ENCODE measurements at places on chromosomes 5 and 9. TPM values are rescaled to one million over a fixed set of nuclear protein-coding genes. Genes with fewer than 3 reads are reported as not detected.

GRCh38 chr5:169650701-169651331, 13.7 kb downstream of the DOCK2 start:
- peak; percentile 65 for DNase-seq

DNA sequence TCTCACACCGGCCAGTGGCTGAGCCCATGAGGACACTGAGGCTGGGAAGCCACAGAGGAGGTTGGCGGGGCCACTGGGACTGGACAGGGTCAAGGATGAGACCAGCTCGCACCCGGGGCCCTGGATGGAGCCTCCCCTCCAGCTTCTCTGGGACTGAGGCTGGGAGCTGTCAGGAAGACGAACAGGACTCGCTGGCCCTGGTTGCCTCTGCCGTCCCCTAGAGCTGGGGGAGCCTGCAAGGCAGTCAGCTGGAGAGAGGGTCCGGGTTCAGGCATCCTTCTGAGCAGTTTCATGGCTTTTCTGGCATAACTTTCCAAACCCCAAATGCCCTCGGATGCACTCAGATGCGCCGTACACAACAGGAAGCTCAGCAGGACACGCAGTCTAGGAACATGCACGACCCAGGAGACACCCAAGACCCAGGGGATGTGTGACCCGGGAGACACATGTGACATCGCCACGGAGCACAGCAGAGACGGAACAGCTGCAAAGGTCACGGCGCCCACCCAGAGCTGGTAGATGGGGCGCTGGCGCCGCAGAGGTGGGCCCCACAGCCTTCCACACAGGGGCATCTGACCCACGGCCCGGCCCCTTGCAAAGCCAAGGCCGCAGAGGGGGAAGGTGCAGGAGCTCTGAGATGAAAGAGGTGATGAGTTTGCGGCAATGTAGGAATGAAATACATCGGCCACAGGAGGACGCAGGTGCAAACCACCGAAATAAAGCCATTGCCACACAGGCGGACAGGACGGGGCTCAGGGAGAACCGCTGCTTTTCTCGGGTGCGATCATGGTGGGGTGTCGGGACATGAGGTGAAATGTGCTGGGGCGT, 17.1 kb downstream of the TPPP start:
- no peak for DNase-seq

- DNase-seq: no peak
Observed at GRCh38 chr9:136203408-136204144, 1.4 kb downstream of the LHX3 start.

DNA sequence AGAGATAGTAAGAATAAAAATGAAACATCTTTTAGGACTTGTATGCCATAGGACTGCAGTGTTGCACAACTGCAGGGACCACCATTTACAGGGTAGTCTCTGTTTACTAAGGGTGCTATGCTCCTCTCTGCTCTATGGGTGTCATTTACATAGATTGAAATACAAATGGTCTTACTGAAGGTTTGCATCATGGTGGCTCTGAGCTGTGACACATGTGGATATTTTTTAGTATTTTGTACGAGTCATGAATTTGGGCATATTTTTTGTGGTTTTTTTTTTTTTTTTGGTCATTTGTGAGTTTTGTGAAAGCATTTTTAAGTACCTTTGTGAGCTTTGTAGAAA, 47.4 kb downstream of the CSNK1G3 start:
- DNase-seq: no peak

- DNase-seq: no peak
Observed at GRCh38 chr5:43312076-43312661, 1.0 kb downstream of the HMGCS1 start.

GRCh38 chr5:79236362-79236969, 535 bp downstream of the JMY start:
- DNase-seq: no peak

GRCh38 chr5:69492923-69493395, 369 bp downstream of the OCLN start:
- peak; percentile 30 for DNase-seq

GRCh38 chr9:83957248-83957513, 22.8 kb downstream of the HNRNPK start:
- no peak for DNase-seq

- DNase-seq: peak; percentile 29
Observed at GRCh38 chr5:31487506-31487905, 44.4 kb downstream of the DROSHA start.

The CACNA1B gene
- 0.11 TPM for total RNA-seq

GRCh38 chr9:91896097-91896496, 53.9 kb downstream of the ROR2 start:
- no peak for DNase-seq

- no peak for DNase-seq
Observed at GRCh38 chr5:52262844-52263243, 524.9 kb upstream of the ITGA1 start.

The TMEM8B gene
- 2.9 TPM for total RNA-seq

DNA sequence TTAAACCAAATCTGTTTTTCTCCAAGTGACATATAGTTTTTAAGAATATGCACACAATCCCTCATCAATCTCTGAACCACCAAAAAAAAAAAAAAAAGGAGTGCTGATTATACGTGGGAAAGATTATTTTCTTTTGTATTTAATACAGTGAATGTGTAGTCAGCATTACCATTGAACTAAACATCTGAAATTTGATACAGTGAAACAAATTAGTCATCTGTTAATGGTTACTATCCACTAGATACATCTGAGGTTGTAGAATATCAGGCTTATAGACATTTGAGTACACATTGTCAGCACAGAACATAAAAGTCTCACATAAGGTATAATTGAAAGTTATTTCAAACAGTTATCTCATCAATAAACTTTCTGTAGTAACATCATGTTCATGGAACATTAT, 87.0 kb downstream of the SLF1 start:
- no peak for DNase-seq

GRCh38 chr9:110555551-110556331, 23.8 kb downstream of the SVEP1 start:
- DNase-seq: peak; percentile 96

DNA sequence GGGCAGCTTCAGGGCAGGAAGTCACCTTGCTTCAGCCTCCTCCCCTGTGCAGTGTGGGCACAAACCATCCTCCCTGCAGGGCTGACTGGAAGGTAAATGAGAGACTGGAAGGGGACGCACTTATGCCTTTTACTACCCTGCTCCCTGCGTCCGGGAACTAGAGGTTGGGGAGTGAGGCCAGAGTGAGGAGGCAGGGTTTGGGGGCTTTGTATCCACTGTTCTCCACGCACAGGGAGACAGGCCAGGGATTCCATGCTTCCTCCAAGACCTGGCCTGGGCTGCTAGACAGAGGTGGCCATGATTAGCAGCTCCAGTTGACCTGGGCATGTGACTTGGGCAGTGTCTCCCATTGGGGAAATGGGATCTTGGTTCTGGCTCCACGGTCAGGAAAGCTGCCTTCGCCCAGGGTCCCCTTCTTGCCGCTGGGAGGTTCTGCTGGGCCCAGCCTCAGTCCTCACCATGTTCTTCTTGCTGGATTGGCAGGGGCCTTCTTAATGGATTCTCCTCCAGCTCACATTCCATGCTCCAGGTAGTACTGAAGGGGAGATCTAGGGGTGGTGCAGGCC, 37.0 kb upstream of the PSD2 start:
- no peak for DNase-seq

DNA sequence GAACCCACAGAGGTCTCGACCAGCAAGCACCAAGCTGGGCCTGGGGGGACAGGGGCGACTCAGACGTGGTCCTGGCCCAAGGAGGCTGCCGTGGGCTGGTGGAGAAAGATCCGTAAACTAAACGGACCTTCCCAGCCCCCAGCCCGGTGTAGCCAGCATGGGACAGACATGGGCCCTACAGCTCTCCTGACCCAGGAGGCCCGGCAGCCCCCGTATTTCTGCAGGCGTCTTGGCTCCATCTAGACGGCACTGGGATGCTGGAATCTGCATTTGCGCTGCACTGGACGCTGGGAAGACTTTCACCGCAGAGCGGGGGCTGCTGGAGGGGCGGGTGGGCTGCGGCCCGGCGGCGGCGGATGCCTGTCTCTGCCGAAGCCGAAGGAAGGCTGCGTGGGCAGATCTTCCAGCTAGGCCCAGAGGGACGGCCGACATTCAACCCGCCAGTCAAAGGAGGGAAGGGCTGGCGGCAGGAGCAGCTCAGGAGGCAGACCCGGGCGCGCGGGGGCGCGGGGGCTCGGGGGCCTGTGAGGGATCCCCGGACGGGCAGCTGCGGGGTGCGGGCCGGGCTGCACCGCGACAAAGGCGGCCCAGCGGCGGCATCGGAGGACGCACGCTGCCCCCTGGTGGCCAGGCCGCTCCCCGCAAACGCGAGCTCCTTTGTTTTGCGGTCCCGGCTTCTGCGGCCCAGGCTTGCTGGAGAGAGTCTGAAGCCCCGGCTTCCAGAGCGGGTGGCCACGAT, 266.2 kb downstream of the NSG2 start:
- DNase-seq: peak; percentile 29

DNA sequence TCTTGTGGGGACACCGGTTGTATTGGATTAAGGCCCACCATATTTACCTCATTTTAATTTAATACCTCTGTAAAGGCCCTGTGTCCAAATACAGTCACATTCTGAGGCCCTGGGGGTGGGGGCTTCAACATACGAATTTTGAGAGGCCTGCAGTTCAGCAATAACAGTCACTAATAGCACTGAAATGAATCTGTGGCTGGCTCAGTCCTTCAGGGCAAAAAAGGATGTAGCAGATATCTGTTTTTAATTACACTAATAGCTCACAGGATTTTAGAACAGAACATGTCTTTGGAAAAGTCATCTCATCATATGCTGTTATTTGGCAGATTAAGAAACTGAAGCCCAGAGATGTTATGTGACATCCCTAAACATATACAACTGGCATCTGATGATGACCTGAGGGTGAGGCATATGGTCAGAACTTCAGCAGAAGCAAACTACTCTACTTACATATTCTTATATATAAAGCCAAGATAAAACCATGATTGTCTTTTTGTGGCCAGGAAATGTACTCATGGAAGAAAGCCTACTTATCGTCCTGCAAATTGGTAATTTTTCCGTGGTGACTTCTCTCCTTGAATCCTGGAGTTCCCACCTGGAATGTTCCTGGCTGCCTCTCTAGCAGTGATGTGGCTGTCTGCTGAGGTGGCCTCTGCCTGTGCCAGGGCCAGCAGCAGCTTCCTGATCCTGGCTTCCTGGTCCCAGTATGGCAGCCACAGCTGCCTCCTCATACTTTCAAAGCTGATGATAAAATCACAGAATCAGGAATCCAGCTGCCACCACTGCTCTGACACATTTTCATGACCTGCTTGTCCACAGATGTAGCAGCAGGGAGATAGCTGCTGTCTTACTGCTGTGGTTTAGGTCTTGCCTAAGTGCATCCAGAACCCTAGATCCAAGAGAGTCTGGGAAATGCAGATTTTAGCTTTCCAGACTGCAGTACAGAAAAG, 72.1 kb upstream of the ANKRD55 start:
- no peak for DNase-seq

The TRIM14 gene
- 7.1 TPM for total RNA-seq

The PCDHB5 gene
- 0.28 TPM for total RNA-seq

GRCh38 chr5:177368869-177369644, 11.3 kb downstream of the RGS14 start:
- peak; percentile 21 for DNase-seq

GRCh38 chr5:66739951-66740350, 143.8 kb downstream of the MAST4 start:
- DNase-seq: no peak

- no peak for DNase-seq
Observed at GRCh38 chr5:156475182-156476157, 148.5 kb downstream of the SGCD start.

DNA sequence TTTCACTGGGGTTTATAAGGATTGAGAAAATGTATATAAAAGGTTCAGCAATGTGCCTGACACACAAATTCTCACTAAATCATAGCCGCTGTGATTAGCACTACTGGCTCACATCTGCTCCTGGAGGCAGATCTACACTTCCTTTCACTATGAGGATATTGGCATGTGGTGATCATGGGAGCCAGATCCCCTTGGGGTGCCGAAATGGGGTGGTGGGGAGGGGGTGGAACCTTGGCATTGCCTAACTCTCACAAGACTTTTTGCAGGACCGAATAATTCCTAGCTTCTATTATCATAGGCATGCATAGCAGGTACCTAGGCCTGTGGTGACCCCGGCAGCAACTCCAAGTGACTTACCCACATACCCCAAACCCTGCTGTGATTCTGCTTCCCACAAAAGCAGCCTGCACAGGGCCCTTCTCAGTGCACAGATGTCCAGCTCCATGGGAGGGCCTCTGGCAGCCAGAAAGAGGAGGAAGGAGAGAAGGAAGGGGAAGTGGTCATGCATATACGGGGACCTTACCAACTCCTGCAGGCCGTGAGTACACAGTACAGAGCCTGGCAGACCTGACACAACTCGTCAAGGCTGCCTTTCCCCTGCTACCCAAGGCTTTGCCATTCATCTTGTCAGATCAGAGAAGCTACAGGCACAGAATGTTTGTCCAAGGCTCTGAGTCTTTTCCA, 61.3 kb upstream of the IQGAP2 start:
- no peak for DNase-seq

Data from endothelial cell of umbilical vein (primary cell).